AG10803 (cell line): ENCODE measurements at places on chromosomes 16 and 17.

- no peak for DNase-seq
Measured at GRCh38 chr16:21203155-21203797, 8.1 kb downstream of the ZP2 start.

DNA sequence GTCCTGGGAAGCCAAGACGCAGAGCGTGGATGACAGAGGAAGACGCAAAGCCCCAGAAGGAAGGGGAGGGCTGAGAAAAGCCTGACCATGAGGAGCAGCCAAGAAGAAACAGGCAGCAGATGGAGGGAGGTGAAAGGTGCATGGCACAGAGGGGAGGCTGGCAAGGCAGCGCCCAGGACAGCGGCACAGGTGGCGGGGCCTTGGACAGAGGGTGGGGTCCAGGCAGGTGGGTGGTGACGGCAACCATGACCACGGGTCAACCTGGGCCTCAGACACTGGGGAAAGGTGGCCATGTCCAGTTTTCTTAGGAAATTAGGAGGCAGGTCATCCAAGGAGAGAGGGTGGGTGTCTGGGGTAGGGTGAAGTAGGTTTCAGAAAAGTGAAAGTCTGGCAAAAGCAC lies 17.0 kb downstream of the ARHGAP17 start:
- DNase-seq, result no peak

GRCh38 chr16:84055366-84055765 lies 12.8 kb upstream of the SLC38A8 start:
- no peak for DNase-seq

DNA sequence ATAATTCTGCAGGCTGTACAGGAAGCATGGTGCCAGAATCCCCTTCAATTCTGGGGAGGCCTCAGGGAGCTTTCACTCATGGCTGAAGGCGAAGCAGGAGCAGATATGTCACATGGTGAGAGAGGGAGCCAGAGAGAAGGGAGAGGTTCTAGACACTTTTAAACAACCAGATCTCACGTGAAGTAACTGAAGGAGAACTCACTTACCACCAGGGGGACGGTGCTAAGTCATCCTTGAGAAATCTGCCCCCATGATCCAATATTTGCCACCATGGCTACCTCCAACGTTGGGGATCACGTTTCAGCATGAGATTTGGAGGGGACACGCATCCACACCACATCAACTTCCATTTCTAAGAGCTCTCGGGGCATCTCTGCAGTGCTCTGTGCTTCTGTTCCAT lies 37.4 kb upstream of the GNA13 start:
- DNase-seq, result no peak

- no peak for DNase-seq
Measured at GRCh38 chr17:2703181-2703580, 8.4 kb downstream of the CLUH start.

- DNase-seq, result no peak
Measured at GRCh38 chr17:33892717-33893591, 362.1 kb upstream of the CCL2 start.

GRCh38 chr16:56277075-56277474 lies 85.8 kb downstream of the GNAO1 start:
- no peak for DNase-seq
